ENCODE measurements at places on chromosomes 11 and 22.

DNA sequence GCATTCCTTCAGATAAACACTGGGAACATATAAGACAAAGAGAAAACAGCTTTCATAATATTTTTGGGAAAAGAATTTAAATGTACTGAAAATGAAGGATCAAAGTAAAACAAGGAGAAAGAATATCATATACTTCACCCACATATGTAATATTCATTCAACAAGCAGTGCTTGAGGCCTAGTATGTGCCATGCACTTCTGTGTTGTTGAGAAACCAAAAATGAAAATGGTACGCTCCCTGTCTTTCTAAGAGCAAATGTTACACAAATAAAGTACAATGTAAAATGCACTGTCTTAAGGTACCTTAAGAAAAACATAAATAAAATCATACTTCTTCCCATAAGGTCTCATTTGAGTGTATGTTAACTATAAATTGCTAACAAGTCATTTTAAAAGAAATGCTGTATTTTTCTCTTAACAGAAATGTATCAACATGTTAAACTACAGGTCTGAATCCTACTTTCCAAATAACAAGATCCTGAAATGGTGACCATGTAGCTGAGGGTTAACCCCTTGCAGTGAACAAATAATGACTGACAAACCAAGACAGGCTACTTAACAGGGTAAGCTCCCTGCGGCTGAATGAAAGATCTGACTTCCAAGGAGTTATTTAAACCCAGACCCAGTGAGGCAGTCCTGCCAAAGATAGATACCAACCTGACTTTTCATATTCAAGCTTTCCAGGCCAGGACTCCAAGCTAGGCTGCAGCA, 377.6 kb downstream of the DCDC1 start:
- DNase-seq: no peak

- DNase-seq: no peak
These were observed 9.5 kb downstream of the TSKU start for GRCh38 chr11:76792505-76793264.

DNA sequence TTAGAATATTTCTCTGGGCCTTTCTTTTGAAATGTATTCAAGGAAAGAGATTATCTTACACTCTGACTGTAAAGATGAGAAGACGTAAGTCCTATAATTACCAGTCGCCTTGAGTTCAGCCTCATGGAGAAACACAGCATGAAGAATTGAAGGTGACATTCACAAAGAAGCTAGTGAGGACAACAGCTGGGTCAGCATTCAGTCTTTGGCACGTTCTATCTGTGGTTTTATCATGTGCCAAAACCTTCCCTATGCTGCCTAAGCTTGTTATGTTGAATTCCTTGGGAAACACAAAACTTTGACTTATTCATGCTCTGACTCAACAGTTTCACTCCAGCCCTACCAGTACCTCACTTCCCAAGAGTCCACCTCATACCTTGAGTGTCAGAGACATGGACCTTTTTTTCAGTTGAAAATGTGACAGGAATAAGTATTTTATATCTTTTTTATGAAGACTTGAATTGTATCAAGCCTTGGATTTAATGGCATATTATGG, 198.8 kb upstream of the KIRREL3 start:
- DNase-seq: no peak

DNA sequence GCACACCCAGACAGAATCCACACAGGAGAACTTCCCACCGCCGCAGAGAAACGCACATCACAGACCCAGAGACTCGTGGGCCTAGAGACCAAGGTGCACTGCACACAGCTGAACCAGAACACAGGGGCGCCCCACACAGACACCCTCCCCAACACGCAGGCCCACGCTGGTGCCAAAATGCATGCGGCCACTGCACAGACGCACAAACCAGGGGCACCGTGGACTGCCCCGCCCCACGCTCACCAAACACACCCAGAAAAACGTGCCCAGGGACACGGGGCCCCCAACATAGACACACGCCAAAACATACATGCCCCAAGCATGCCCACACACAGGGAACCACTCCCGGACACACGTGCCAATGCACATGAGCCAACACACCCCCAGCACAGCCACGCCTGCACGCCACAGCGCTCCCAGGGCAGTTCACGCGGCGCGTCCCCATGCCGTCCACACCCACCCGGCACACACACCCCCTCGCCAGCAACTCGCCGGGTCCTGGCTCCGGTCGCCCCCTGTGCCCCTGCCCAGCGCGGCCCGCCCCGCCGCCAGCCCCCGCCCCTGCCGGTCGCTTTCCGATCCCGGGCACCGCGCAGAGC, 7.8 kb downstream of the ELFN2 start:
- DNase-seq: no peak

- DNase-seq: no peak
These were observed 1.5 kb downstream of the CACNG2 start for GRCh38 chr22:36701965-36702621.

DNA sequence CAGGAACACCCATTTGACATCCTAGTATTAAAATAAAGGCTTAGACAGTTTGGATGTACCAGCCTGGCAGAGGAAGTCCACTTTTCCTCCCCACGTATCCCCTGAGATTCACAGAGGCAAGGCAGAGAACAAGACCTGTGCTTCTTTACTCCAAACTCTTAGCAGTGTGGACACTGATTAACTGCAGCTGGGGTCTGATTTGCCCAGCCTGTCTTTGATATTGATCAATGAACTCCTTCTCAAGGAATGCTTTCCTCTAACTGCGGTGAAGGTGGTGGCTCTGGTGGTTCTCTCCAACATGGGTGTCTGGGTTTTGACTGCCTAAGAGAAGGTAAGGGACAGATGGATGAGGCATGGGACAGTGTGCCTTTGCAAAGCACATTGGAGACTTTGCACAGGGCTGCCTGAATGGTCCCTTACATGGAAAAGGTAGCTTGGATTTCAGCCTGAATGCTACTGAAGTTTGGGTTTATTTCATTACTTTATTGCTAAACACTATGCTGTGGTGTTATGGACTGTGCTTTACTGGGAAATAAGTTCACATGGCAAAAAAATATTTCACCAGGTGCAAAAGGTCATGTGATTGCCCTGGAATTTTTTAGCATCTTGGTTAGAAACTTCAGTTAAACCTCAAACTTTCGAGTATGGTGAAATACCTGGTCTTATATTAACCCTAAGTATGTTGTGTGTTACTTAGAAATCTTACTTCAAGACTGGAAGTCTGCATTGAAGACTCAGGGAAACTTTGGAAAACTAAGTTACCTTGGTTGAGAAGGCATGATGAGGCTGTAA, 1.8 kb downstream of the GAS2 start:
- DNase-seq: no peak

DNA sequence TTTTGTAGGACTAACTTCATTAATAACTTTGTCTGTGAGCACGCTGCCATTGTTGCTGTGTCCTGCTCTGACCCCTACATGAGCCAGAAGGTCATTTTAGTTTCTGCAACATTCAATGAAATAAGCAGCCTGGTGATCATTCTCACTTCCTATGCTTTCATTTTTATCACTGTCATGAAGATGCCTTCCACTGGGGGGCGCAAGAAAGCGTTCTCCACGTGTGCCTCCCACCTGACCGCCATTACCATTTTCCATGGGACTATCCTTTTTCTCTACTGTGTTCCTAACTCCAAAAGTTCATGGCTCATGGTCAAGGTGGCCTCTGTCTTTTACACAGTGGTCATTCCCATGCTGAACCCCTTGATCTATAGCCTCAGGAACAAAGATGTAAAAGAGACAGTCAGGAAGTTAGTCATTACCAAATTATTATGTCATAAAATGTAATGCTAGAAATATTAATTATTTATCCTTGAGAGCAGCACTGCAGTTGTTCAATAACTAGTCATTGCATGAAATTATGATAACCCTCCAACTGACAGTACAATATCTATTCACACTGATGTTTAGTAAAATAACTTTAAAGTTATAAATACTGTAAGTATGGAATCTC, 46.4 kb upstream of the OR5D13 start:
- DNase-seq: no peak
